ENCODE measurements at places on chromosomes 4 and X. TPM values are rescaled to one million over a fixed set of nuclear protein-coding genes. Genes with fewer than 3 reads are reported as not detected.

- no peaks in the 10 kb centered on the region for H3K27me3 ChIP-seq
- no peak overlapping the region for H3K27ac ChIP-seq
- no peak for DNase-seq
- H3K36me3 ChIP-seq: no peaks in the 10 kb centered on the region
Observed at GRCh38 chr4:37502070-37502469, 184.1 kb downstream of the RELL1 start.

USP17L5 gene
- total RNA-seq: not detected

SYN1 gene
- 1.2 TPM for total RNA-seq

DNA sequence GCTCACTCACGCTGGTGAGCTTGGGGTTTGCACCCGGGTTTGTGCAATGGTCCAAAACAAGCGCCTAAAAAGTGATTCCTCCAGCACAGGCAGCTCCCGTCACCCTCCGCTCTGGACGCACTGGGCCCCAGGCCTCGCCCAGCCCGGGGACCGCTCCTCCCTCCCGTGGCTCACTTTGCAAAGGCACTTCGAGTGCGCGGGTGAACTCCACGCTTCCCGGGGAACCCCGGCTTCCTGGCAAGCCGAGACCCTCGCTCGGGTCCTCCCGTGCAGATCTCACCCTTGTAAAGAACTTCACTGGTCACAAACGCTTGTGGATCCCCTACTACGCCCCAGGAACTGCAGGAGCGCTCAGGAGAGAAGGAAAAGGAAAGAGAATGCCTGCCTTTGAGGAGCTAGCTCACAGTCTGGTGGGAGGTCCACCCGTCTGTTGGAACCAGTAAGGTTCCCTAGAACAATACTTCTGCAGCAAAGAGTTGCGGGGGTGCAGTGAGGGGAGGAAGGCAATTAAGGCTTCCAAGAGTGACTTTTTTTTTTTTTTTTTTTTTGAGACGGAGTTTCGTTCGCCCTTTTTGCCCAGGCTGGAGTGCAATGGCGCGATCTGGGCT lies at the start of gene CTPS2:
TSS of gene CTPS2 (minus strand) at position 122 of the 608 bp plus-strand sequence. CDS start 9,767 bp downstream, outside the sequence.
- peak; percentile 52 for DNase-seq
- peak within 1 kb of the TSS; percentile 72 for H3K4me3 ChIP-seq

ATP1B4 gene
- not detected for total RNA-seq

- H3K27me3 ChIP-seq: no peaks in the 10 kb centered on the region
- no peak for DNase-seq
- no peaks in the 10 kb centered on the region for H3K4me1 ChIP-seq
- H3K4me3 ChIP-seq: no peak overlapping the region
Observed at GRCh38 chr4:169045862-169046584, 36.0 kb upstream of the CBR4 start.

- H3K27ac ChIP-seq: no peak overlapping the region
- no peak overlapping the region for H3K4me3 ChIP-seq
- H3K36me3 ChIP-seq: no peaks in the 10 kb centered on the region
- DNase-seq: no peak
Observed at GRCh38 chrX:68438575-68438974, 5.3 kb upstream of the OPHN1 start.

GRCh38 chrX:40374486-40374885 lies 206.3 kb upstream of the ATP6AP2 start:
- no peaks in the 10 kb centered on the region for H3K27me3 ChIP-seq
- no peaks in the 10 kb centered on the region for H3K4me1 ChIP-seq
- no peak for DNase-seq
- no peak overlapping the region for H3K27ac ChIP-seq
- no peaks in the 10 kb centered on the region for H3K36me3 ChIP-seq
- no peak overlapping the region for H3K4me3 ChIP-seq

DNA sequence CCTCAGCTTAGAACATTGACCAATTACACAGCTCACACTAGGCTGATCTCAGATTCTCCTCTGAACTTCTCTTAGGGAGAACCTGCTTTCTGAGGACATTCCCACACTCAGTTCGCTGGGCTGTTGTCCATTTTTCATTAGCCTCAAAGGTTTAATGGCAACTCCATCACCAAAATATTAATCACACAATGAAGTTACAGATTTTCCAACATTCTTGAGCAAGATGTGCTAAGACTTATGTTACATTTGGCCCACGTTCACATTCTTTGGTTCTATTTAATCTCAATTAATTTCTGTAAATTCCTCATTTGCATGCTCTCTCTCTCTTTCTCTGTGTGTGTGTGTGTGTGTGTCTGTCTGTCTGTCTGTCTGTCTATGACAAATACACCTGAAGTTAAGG lies 82.3 kb upstream of the EDNRA start:
- DNase-seq: no peak
- H3K4me3 ChIP-seq: no peak overlapping the region

DNA sequence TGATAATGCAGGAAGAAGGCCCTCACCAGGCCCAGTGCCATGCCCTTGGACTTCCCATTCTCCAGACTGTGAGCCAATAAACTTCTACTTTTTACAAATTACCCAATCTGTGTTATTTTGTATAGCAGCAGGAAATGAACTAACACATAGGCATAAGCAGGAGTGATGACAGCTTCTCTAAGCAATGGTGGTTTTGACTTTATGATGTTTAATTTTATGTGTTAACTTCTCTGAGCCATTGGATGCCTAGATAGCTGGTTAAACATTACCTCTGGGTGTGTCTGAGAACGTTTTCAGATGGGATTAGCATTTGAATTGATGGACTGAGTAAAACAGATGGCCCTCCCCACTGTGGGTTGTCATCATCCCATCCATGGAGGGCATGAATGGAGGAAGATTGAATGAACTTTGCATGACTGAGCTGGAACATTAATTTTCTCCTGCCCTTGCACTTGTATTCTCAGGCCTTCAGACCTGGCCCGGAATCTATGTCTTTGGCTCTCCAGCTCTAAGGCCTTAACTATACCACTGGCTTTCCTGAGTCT lies 13.9 kb upstream of the PDLIM3 start:
- no peak overlapping the region for H3K27ac ChIP-seq
- DNase-seq: no peak
- H3K36me3 ChIP-seq: no peaks in the 10 kb centered on the region
- H3K27me3 ChIP-seq: no peaks in the 10 kb centered on the region

DNA sequence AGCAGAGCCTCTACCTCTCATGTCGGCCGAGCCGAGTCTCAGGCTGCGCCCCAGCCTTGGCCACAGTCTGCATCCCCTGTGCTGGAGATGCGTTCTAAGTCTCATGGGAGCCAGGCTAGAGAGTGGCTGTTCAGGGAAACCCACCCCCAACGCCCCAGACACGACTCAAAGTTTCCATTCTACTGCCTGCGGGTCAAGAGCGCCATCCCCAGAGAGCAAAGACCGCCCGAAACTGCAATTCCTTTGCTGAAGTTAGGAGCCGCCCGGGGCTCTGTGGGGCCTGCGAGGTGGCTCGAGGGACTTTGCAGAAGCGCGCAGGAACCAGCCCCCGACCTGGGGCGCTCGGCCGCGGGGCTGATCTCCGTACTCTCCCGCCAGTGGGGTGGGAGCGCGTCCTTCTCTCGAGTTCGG lies 10.0 kb upstream of the ELF4 start:
- H3K36me3 ChIP-seq: no peaks in the 10 kb centered on the region
- no peak overlapping the region for H3K4me3 ChIP-seq

DNA sequence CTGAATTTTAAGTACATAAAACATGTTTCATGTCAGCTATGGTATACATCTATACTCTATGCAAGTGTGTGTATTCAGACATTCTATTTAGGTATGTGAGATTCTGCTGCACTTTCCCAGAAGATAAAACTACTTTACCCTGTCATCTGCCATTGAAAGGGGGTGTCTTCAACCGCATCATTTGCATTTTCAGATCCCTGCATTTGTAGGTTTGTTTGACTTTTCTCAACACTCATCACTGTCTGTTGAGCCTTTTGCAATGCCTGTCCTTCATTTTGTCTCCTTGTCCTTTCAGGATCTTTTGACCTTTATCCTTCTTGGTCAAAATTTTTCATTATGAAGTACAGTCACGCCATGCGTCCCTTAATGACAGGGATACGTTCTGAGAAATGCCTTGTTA lies 103.5 kb downstream of the TMA16 start:
- H3K36me3 ChIP-seq: no peaks in the 10 kb centered on the region
- H3K4me3 ChIP-seq: no peak overlapping the region
- no peak for DNase-seq
- no peak overlapping the region for H3K27ac ChIP-seq

- no peak overlapping the region for H3K27ac ChIP-seq
- H3K4me3 ChIP-seq: no peak overlapping the region
- no peaks in the 10 kb centered on the region for H3K4me1 ChIP-seq
- no peaks in the 10 kb centered on the region for H3K27me3 ChIP-seq
- no peaks in the 10 kb centered on the region for H3K36me3 ChIP-seq
- no peak for DNase-seq
Observed at GRCh38 chr4:67131224-67131623, 414.1 kb downstream of the CENPC start.

SHROOM3 gene
- total RNA-seq: 1.5 TPM

- H3K36me3 ChIP-seq: no peaks in the 10 kb centered on the region
- H3K4me3 ChIP-seq: no peak overlapping the region
- no peak for DNase-seq
- no peaks in the 10 kb centered on the region for H3K4me1 ChIP-seq
- no peaks in the 10 kb centered on the region for H3K27me3 ChIP-seq
- H3K27ac ChIP-seq: no peak overlapping the region
Observed at GRCh38 chr4:20528508-20528907, 171.8 kb upstream of the PACRGL start.

GRCh38 chr4:8664031-8664805 lies 71.7 kb downstream of the CPZ start:
- DNase-seq: no peak
- H3K27me3 ChIP-seq: peaks cover 6% of the 10 kb centered on the region
- H3K36me3 ChIP-seq: no peaks in the 10 kb centered on the region
- no peak overlapping the region for H3K27ac ChIP-seq
- no peak overlapping the region for H3K4me3 ChIP-seq
- no peaks in the 10 kb centered on the region for H3K4me1 ChIP-seq

MAMLD1 gene
- 1.2 TPM for total RNA-seq

GRCh38 chr4:153755186-153755585 lies 4.6 kb downstream of the RNF175 start:
- H3K4me1 ChIP-seq: no peaks in the 10 kb centered on the region
- H3K27me3 ChIP-seq: no peaks in the 10 kb centered on the region
- no peak for DNase-seq
- H3K27ac ChIP-seq: no peak overlapping the region

GPRASP3 gene
- total RNA-seq: 2.4 TPM

VCX3B gene
- not detected for total RNA-seq

PABPC1L2B gene
- not detected for total RNA-seq

DNA sequence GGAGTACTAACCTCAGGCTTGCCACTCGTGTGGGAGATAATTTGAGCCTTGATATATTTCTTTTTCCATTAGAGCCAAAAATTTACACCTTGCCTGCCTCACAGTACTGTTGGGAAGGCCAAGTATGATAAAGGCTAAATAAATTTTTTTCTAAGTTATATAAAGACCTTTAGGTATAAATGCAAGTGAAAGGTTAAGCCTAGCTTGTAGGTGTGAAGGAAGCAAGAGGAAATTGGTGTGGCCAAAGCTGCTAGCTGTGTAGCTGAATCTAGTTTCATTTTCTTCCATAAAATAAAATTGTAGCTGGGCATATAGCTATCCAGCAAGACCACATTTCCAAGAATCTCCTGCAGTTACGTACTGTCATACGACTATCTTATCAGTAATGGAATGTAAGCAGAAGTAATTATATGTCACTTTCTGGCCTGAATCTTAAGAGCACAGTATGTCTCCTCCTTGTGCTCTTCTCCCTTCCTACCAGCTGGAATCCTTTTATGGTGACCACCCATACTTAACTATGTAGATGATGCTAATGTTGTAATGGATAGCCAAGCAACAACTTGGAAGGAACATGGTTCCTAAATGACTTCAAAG lies 14.3 kb upstream of the GABRE start:
- no peaks in the 10 kb centered on the region for H3K4me1 ChIP-seq
- no peak overlapping the region for H3K27ac ChIP-seq
- DNase-seq: no peak
- H3K4me3 ChIP-seq: no peak overlapping the region

DNA sequence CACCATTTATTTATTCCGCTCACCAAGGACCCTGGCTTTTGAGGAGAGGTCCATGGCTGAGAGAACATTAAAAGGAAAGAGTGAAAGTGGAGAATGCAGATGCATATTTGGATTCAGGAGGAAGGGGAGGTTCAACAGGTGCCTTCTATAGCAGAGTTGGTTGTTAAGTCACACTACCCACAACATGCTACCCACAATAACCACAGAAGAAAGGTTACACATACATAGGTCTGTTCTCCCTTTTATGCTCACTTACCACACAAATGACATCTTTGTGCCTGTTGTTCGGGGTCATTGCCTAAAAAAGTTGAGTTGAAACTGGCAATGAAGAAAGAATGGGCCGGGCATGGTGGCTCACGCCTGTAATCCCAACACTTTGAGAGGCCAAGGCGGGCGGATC lies 587.4 kb downstream of the RPA4 start:
- H3K27me3 ChIP-seq: no peaks in the 10 kb centered on the region
- H3K27ac ChIP-seq: no peak overlapping the region
- no peaks in the 10 kb centered on the region for H3K4me1 ChIP-seq
- DNase-seq: no peak

APELA gene
- 1.4 TPM for total RNA-seq

GRCh38 chrX:2707334-2707760 lies 16.3 kb downstream of the CD99 start:
- H3K36me3 ChIP-seq: no peaks in the 10 kb centered on the region
- no peaks in the 10 kb centered on the region for H3K27me3 ChIP-seq
- no peak overlapping the region for H3K4me3 ChIP-seq
- no peak overlapping the region for H3K27ac ChIP-seq
- no peak for DNase-seq
- peaks cover 21% of the 10 kb centered on the region for H3K4me1 ChIP-seq

MAP7D3 gene
- 13.8 TPM for total RNA-seq

GRCh38 chr4:168717847-168718246 lies 221.0 kb downstream of the PALLD start:
- H3K4me3 ChIP-seq: no peak overlapping the region
- H3K27ac ChIP-seq: peak overlapping the region; percentile 93
- H3K27me3 ChIP-seq: no peaks in the 10 kb centered on the region
- peaks cover 10% of the 10 kb centered on the region for H3K4me1 ChIP-seq

STOX2 gene
- total RNA-seq: 4.1 TPM

TMPRSS11F gene
- total RNA-seq: not detected

AREG gene
- total RNA-seq: 0.28 TPM

GRCh38 chr4:2565533-2565932 lies 29.1 kb downstream of the FAM193A start:
- H3K36me3 ChIP-seq: no peaks in the 10 kb centered on the region
- H3K4me3 ChIP-seq: no peak overlapping the region
- H3K27me3 ChIP-seq: no peaks in the 10 kb centered on the region
- no peak overlapping the region for H3K27ac ChIP-seq
- H3K4me1 ChIP-seq: no peaks in the 10 kb centered on the region

DNA sequence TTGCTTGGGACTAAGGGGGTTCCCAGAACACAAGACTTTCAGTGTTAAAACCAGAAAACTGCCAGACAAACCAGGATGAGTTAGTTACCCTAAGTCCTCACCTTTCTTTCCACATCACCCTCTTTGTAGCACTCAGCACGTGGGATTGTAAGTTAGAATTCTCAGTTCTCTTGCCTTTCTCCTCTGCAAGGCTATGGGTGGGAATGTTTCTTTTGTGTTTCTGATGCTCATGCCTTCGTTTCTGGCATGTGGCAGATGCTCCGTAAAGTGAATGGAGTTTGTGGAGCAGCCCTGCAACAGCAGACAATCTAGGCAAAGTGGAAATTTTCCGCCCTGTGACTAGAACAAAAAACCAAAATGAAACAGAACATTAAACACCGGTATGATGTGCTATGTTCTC lies 64.7 kb upstream of the SPP1 start:
- peaks cover 8% of the 10 kb centered on the region for H3K4me1 ChIP-seq
- no peak overlapping the region for H3K4me3 ChIP-seq
- no peak overlapping the region for H3K27ac ChIP-seq
- no peaks in the 10 kb centered on the region for H3K36me3 ChIP-seq
- no peaks in the 10 kb centered on the region for H3K27me3 ChIP-seq
- DNase-seq: no peak

Data from uterus (tissue), 4 donors.